ENCODE measurements at places on chromosomes 6 and 20.
A peak's percentile ranks its signal among the peaks of the same experiment; 100 is the strongest.

DNA sequence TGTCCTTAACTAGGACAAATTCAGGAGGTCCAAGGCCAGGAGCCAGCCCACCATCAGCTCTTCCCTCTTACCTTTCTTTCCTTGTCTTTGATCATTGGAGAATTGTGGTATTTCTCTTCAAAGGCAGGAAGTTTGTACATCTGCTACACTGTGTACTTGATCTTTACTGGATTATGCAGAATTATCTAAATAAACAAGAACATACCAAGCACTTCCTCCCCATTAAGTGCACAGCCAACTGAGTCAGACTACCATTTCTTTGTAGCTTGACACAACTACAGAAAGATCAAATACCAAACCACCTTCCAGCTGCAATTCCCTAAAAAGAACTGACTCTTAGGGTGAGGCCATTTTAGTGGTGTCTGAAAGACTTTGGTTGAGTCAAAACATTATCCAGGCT, 195.1 kb downstream of the HDGFL1 start:
- DNase-seq = no peak

- no peak for DNase-seq
These were observed 16.6 kb upstream of the MAPK13 start for GRCh38 chr6:36113703-36114102.

DNA sequence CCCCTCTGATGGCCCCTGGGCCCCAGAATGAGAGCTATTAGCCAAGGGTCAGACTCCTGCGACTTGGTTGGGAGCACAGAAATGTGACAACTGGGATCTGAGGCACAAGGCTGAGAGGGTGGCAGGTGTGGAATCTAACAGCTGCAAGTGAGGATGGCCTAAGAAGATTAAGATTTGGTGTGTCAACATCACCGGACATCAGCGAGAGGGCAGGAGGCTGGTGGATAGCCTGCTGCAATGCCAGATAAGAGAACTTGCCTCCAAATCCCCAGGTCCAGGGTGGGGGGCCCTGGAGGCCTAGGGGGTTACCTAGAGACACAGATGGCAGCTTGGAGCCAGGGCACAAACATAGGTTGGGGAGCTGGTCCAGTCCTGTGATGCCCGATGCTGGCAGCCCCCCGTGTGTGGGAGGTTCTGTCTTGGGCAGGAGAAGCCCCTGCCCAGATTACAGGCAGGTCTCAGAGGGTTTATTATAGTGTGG, 155.8 kb downstream of the GRM4 start:
- no peak for DNase-seq

- no peak for DNase-seq
These were observed 139.8 kb downstream of the BACH2 start for GRCh38 chr6:90156861-90157260.

DNA sequence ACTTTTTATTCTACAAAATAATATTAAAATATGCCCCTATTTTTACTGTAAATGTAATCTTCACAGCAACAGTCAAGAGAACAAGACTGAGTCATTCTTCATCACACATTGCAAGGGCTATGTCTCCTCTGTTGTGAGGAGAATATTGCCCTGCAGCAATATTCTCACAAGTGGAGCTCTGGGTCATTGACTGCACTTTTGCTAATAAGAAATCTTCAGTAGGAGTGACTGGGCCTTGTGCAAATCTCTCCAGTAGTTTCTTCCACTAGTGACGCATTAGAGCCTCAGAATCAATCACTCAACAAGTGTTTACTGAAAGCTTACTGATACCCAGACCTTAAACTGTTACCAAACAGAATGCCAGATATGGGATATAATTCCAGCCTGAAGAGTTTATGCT, 49.1 kb downstream of the LAMA2 start:
- DNase-seq = no peak

DNA sequence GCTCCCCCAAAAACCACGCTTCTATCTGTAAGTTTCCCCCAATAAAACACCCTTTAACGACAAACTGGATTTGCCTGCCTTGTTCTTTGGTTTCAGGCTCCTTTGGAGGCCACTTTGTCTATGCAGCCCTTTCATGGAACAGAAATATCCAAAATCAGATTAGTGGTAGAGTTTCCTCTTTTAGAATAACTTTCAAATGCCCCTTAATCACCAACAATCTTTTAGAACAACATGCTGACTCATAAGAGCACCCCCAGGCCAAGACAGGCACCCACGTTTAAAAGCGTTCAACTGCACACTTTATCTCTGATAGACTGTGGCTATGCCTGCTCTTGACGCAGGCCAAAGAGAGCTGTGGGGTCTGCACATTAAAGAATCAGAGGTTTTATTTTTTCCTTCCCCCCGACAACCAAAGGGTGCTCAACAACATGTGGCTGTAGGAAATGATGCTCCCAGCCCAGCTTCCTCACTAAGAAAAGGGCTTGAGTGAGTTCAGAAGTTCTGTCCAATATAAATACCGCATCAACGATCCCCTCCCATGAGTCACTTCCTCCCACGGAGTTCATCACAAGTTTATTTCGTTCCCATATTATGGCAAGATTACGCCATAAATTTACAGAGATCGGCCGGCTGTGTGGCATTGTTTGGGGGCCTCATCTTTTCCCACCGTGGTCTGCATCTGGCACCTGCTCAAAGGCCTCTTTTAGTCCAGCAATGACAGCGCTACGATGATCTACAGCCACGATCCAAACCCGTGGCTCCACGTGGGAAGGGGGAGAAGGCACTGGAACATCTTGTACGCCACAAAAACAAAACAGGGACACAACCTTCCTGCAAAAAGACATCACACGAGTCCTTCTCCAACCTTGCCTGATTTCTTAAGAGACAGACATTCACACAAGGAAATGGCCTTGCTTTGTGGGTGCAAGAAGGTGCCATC, 88.8 kb upstream of the NFATC2 start:
- peak; percentile 18 for DNase-seq

DNA sequence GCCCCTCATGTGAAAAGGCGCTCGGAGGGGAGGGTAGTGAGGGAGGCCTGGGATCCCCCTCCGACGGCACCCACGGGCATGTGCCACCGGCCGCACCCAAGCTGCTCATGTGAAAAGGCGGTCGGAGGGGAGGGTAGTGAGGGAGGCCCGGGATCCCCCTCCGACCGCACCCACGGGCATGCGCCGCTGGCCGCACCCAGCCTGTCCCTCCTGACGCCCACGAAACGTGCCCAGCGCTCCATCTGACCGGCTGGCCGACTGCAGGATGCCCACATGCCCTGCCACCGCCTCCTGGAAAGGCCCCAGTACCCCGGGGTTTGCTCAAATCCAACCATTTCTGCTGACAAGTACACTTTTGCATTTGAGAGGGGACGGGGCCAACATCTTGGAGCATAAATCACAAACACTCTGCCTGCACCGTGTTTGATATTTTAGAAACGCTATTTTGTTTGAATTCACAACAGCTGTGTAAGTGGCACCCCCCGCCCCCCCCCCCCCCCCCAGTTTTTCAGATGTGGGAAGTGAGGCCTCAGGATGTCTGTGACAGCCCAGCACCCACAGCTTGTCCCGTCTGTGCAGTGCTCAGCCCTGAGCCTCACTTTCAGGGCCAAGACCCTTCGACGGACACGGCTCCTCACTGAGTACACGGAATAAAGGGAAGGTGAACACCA, 34.1 kb downstream of the SLC2A4RG start:
- DNase-seq = no peak

GRCh38 chr6:158256746-158257424, 55.4 kb upstream of the TULP4 start:
- DNase-seq = no peak

GRCh38 chr6:33172688-33173534, 19.4 kb downstream of the COL11A2 start:
- DNase-seq = no peak

GRCh38 chr20:51529081-51529681, 13.3 kb downstream of the NFATC2 start:
- no peak for DNase-seq

- DNase-seq = no peak
These were observed 228.6 kb downstream of the KCNQ5 start for GRCh38 chr6:72850469-72850868.

DNA sequence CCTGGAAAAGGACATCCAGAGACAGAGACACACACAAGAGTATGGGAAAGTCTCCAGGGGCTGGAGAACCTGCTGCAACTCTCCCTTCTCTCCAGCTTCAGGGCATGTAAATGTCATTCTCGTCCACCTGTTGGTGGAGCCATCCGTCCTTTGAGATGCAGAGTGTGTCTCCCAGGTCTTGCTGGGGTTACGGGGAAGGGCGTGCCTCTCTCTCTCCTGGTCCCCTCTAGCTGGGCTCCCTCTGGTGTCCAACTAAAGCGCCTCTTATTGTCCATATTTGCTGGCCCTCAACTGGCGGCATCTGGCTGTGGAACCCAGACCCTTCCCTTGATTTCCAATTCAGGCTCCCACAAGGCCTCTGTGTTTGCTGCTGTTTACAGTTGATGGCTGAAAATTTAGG, 244.1 kb downstream of the BMP7 start:
- DNase-seq = no peak

DNA sequence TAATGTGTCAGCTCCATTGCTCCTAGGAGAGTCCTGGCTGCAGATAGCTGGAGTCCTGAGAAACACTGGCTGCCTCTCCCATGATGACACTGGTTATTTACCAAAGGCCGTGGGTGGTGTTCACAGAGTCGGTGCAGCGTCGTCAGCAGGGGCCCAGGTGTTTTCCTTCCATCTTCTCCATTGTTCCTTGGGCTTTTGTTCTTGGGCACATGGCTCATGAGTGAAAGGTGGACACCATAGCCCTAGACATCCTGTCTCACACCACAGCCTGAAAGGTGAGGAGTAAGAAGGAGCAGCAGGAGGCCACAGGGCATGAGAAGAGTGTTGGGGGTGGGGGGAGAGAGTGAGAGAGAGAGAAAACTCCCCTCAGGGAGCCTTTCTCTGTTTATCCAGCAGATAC, 9.1 kb downstream of the CST5 start:
- no peak for DNase-seq

Measured in thyroid gland (tissue), 4 donors.